Omental fat pad (tissue), 4 donors: ENCODE measurements at places on chromosomes 11 and 22.

DNA sequence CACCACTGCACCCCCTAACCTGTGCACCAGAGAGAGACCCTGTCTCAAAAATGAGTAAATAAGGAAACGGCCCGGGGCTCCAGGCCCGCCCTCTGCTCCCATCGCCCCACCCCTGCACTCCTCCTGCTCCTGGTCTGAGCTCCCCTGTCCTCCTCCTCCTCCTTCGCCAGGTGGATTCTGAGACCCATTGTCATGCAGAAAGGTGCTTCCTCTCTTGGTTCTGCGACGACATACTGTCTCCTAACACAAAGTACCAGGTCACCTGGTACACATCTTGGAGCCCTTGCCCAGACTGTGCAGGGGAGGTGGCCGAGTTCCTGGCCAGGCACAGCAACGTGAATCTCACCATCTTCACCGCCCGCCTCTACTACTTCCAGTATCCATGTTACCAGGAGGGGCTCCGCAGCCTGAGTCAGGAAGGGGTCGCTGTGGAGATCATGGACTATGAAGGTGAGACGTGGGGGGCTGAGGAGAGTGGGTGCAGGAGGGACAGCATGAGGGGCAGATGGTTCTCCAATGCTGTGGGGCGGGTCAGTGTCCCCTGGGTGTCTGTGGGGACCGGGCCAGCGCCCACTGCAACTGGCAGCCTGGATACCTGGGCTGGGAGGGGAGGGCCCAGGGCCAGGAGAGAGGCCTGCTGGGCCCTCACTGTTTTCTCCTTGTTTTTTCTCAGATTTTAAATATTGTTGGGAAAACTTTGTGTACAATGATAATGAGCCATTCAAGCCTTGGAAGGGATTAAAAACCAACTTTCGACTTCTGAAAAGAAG is 3.1 kb upstream of the APOBEC3D start:
- DNase-seq = no peak

DNA sequence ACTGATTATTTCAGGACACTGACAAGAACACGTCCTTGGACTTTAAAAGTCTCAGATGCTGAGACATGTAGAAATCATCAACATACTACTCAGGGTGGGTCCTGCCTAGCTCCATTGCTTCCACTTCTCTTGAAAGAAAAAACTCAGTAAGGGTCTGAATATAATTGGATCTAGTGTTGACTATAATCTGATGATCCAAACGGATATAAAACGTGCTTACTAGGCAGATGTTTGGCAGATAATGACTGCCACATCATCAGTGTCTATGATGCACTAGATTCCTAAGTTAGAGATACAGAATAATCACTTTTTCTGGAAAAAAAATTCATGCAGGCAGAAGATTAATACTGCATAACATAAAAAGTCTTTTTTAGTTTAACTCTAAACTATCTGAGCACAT is 21.6 kb downstream of the GUCY1A2 start:
- DNase-seq = no peak

GRCh38 chr22:32341122-32341740 is 16.4 kb upstream of the RFPL3 start:
- no peak for DNase-seq

DNA sequence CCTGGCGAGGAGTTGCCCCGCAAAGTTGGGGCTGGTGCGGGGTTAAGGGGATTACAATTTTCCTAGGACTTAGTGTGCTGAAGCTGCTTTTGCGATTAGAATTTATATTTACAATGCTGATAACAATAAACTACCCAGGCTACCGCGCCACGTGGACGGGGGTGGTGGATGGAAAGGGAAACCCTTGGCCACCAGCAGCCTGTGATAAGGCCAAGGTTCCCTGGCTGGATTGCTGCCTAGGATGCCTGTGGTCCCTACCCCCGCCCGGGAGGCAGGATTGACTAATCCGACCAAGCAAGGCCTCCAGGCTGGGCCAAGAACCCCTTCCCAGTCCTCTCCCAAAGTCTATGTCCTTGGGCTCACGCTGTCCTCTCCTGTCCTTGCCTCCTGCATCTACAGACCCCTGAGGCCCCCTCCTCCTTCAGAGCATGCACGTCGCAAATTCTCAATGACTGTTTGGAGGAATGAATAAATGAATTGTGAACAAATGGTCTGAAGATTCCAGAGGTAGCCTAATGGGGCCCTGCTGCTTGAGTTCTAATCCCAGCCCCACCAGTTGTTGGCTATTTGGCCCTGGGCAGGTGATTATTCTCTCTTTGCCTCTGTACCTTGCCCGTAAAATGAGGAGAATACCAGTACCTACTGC is 7.6 kb upstream of the CHKA start:
- no peak for DNase-seq

GRCh38 chr11:78428266-78428636 is 10.6 kb upstream of the GAB2 start:
- no peak for DNase-seq

DNA sequence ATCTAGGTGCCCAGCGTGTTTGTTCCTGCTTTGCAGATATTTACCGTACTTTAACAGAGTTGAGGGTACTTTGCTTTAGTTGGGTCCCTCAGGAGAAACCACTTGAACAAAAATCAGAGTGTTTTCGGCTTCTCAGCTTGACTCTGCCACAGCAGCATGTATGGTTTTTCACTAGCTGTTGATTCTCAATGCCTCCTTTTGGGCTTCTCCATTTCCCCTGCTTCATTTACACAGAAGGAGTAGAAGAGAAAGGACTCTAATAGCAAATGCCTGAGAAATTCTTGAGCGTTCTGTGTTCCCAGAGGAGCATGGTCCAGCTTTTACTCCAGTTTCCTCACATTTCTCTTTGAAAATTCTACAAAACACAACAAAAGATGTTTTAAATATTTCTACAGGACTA is 252.1 kb upstream of the CCDC179 start:
- DNase-seq = no peak

DNA sequence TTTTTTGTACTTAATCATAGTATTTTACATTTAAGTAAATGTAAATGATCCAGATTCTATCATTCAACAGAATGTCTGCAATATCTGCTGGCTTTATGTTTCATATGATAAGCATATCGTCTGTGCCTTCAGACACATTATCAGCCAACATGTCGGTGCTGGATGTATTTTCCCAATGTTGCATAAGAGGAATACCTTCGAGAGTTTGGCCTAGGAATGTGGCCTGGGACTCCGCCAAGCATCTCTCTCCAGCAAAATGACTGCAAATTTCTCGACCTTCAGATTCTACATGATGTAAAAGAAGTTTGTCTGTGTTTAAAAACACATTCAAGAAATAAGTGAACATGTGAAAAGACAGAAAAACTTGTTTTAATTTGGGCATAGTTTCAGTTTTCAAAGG is 6.9 kb downstream of the BDNF start:
- DNase-seq = no peak

- no peak for DNase-seq
Observed at GRCh38 chr11:86574493-86575207, 97.8 kb downstream of the ME3 start.

DNA sequence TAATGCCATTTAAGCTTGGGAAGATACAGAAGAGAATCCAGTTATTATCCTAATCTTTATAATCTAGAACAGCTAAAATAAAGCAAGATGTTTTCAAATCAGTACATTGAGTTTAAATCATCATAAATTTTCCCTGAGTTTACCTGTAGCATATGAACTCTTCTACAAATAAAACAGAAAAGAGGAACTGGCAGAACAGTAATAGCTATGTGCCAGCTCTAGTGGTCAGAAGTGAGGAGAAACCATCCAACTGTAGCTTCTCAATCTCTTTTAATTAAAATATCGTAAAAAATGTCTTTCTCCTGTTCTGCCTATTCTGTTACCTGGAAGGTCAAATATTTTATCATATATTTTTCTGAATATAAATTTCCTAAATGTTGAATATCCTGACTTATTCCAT is 266.9 kb downstream of the SOX6 start:
- DNase-seq = no peak

DNA sequence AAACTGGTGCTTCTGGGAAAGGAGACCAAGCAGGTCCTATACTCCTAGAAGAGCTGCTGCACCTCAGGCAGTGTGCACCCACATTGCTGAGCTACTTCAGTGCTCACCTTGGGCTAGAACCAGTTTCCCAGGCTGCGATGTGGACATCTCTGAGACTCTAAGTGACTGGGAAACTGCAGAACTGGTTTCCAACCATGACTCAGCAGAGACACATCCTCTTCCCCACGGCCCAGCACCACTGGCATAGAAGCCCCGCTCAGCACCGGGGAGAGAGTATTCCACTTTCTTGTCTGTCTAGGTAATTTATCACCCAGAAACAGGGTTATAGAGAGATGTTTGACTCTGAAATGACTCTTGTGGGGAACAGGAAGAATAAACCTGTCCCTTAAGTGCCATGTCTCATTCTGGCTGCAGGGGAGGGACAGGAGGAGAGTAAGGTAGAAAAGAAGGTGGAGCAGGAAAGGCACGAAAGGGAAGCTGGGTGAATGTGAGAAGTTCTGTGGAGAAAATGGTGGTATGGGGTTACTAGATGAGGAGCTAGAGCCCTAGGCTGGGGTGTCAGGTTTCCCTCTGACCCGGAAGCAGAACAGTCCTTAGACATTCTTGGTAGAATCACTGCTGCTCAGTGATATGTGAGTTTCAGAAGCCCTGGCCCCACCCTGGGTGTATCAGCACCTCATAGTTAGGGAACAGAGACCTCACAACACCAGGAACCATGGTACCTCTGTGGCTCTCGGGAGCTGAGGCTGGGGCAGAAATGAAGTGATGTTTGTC is 340.4 kb upstream of the NCAM1 start:
- DNase-seq = no peak

DNA sequence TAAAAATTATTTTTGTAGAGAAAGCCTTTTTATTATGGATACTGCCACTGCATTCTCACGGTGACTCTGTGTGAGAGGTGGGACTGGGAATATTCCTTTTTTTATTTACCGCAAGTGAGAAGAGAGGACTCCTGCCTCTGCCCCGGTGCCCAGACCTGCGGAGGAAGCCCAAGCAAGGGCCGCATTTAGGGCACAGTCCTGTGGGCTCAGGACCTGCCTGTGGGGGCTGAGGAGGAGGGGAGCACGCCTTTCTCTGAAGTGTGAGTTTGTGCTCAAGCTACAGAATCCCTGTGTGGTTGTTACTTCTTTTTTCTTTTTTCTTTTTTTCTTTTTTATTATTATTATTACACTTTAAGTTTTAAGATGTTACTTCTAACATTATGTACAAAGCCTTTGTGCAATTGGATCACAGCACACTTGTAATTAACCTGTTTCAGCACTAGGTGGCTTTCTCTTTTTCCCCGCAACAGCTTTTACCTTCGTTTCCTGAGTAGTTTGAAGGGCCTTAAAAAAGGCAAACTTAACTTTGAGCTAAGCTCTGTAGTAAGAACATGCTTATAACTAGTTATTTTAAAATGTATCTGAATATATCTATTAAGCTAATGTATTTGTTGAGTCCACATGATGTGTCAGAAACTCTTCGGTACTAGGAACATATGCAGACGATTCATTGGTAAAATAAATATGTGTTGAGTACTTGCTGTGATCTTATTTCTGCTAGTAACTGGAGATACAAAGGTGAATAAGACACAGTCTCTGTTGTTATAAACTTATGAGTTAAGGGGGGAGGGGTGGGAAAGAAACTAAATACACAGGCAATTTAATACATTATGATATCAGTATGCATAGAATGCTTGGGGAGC is 18.3 kb downstream of the AMOTL1 start:
- DNase-seq = no peak

DNA sequence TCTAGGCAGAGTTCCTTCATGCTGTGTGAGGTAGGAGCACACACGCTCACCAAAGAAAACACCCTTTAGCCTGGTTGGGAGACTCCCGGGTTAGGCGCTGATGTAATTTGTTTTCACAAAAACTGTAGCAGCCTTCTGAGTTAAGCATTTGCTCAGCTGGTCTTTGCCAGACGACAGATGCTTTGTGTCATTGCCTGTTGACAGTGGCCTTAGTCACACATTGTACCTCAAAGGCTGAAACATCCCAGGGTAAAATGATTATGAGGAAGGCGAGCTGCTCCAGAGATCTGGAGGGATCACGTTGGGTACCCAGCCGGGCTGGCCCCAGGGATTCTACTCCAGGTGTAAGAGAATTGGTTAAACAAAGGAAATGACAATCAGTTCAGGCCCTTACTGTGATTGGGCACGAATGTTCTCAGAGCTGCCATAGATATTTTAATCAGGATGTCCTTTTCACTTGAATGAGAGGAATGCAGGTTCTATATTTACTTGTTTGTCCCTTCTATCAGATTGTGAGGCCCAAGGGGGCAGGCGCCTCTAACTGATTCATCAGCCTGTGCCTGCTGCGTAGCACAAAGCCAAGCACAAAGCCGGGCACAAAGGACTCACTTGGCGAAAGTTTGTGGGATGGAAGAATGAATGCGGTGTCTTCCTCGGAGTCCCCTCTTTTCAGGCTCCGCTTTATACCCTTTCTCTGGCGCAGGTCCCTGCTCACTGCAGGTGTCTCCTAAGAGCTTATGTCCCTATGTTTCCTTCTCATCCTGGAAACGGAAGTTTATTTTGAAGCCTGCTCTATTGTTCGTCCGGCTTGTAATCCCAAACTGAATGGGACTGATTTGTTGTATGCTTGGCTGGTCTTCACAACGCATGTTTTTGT is 47.1 kb downstream of the ADM start:
- no peak for DNase-seq

GRCh38 chr11:12981676-12982522 is 27.2 kb upstream of the RASSF10 start:
- DNase-seq = no peak

- no peak for DNase-seq
Observed at GRCh38 chr11:46903846-46904245, 14.5 kb downstream of the LRP4 start.

- no peak for DNase-seq
Observed at GRCh38 chr11:60769811-60770210, 13.1 kb downstream of the MS4A15 start.

DNA sequence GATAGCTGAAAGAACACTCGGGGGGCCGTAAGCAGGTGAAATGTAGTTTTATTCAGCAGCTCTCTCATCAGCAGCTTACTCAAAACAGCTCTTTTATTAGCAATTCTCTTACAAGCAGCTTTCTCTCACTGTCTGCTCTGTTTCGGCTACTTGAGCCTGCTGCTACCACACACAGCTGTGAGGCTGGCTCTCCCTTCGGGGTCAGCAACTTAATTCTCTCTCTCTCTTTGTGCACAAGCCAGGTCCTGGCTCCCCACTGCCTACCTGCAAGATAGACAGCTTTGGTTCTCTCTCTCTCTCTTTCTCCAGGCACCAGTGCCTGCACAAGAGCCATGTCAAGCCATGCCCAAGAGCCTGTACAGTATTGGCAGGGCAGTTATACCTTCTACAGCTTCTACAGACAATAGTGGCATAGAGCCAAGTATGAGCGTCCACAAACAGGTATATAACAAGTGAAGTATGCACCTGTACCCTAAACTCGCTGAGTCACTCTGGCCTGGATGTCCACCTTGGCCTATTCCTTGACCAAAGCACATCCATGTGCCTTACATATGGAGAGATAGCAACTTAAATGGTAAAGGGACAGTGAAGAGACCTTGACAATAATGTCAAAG is 110.8 kb downstream of the MTNR1B start:
- DNase-seq = no peak
